ENCODE measurements at places on chromosomes 13 and 19.

DNA sequence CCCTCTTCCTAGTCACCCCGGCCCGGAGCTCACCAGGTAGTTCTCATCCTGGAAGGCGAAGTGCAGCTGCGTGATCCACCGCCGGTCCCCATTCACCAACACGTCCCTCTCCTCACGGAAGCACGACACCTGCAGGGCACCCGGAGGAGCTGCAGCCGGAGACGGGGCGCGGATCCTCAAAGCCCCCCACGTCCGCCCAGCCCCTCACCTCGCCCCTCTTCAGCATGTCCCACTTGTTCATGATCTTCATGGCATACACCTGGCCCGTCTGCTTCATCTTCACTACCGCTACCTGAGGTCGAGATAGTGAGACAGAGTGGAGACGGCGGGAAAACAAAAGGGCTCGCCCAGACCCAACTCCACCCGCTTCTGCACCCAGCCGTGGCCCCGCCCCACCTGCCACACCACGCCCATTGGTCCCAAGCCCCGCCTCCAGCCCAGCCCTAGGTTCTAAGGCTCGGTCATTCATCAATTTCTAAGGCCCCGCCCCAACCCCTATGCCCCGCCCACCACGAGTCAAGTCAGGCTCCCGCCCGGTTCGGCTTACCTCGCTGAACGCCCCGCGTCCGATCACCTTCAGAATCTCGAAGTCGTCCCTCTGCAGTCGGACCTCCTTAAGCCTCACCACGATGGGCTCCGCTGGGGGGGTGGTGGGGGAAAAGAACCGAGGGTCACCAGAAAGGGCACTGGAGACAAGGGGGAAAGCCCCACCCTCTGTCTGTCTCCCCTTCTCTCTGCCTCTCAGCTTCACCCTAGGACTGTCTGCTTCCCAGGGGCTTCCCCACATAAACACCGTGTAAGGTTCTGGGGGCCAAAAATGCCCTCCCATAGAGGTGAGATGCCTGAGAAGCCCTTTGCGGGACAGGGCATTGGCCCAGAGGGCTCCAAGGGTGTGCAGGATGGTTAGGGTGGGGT lies 2.8 kb downstream of the DMPK start:
- peak; percentile 68 for DNase-seq

GRCh38 chr13:36124236-36124822 lies 6.9 kb downstream of the DCLK1 start:
- DNase-seq: no peak

GRCh38 chr19:7894612-7895309 lies 6.5 kb downstream of the LRRC8E start:
- no peak for DNase-seq

DNA sequence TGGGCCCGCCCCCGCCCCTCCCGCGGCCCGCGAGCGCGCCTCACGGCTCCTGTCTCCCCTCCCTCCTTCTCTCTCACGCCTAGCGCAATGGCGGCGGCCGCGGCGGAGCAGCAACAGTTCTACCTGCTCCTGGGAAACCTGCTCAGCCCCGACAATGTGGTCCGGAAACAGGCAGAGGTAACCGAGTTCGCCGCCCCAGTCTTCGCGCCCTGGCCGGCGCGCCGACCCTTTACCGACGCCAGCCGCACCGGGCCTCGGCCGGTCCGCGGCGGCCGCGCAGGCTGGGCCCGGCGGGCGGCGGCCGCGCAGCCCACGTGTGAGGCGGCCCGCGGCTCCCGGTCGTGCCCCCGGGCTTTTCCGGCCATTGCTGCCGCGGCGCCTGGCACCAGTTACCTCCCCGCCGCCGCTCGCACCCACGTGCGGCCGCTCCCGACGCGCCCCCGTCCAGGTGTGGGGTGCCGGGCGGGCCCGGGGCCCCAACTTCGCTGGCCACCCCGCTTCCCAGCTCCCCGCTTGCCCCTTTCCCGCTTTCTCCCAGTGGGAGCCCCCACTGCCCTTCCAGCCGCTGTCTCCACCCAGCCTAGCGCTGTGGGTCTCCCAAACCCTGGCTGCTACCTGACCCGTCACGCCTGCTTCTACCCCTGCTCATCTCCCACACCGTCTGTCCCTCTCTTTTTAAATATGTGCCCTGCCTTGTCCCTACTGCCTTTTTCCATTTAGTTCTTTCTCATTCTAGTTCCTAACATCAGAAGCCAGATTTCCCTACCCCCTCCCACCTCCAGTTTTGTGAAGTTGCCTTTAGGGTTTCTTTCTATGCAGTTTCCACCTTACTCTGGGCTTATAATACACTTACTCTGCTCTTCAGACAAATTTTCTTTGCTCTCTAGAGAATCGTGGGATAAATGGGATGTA lies 23.4 kb downstream of the IPO5 start:
- DNase-seq: peak; percentile 40

DNA sequence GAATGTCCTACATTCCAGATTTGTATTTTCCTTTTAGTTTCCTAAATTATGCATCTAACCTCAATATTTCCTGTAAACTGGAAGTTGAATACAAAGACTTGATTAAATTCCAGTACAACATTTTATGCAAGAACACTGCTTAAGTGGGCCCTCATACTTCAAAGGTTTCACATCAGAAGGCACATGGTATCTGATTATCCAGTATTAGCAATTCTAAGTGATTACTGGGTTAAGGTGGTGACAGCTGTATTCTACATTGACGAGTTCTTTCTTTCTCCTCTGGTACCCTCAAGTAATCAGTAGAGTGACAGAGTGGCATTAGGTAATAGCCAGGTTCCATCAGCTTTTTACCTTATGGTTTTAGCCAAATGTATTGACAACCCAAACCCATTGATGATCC lies 18.3 kb downstream of the BIVM start:
- DNase-seq: no peak

DNA sequence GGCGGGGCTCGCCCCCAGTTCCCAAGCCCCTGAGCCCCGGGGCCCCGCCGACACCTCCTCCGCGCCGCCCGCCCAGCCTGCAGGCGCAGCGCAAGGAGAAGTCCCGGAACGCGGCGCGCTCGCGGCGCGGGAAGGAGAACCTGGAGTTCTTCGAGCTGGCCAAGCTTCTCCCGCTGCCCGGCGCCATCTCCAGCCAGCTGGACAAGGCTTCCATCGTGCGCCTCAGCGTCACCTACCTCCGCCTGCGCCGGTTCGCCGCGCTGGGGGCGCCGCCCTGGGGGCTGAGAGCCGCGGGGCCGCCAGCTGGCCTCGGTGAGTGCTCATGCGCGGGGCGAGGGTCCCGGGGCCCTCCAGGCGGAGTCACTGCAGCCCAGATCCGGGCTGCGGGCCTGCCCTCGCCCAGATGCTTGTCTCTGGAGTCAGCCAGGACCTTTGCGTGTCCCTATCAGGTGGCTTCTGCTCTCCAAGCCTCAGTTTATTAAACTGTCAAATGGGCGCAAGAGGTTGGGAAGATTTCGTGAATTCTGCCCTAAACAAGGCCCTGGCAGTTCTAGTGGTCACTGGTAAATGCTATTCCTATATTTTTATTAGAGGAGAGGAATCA lies 2.0 kb downstream of the NPAS1 start:
- no peak for DNase-seq

- DNase-seq: no peak
These were observed 11.6 kb downstream of the CLEC4G start for GRCh38 chr19:7720351-7720750.

DNA sequence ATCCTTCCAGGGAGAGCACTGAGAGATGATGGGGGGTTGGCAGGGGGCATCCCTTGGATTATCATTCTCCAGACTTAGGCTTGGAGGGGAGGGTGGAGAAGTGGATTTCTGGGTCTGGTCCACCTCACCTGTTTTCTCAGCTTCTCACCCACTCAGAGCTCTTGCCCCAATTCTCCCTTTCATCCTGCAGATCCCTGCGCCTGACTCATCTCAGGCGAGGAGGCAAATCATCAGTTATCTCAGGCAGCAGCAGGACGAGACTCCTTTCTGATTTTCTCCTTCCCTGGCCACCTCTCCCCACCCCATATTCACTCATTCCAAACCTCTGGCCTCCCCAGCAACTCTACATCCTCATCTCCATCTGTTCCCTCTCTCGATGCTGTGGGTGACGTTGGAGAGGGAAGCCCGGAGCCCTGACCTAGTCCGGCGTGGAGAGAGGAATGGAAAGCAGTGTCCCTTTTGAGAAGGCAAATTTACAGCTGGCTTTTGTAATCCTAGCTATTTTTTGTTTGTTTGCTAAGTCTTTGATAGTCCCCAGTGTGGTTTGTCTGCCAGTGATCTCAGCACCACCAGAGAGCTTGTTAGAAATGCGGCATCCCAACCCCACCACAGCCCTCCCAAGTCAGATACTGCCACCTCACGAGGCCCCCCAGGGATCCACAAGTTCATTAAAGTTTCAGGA lies 24.0 kb upstream of the TPT1 start:
- DNase-seq: no peak

DNA sequence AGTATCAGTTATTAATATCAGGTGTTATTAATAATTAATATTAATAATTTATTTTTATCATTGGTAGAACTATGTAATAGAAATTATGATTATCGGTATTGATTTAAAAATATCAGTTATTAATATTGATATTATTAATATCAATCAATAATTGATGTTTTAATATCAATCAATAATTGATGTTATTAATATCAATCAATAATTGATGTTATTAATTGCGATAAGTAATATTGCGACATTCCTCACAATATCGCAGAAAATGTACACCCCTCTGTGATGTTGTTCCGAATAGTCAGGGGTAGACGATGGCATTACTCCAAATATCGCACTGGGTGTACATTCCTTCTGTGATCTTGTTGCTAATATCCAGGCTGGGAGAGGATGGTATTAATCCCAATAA lies 3.7 kb upstream of the RGCC start:
- DNase-seq: no peak

DNA sequence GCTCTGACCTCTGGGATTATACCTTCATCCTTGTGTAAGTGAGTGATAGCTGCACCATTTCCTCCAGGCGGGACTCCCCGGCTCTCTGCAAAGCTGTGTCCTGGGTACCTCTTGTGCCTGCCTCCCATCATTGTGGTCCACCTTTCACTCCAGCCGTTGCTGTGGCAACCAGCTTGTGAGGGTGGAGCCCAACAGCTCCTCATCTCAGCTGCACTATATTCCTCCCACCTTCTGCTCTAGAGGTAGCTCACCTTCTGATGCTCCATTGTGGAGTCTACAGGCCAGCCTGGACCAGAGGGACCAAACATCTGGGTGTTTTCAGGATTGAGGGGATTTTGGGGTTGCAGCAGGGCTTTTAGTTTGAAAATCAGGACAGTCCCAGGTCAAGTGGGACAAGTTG lies 708.2 kb downstream of the UQCRFS1 start:
- DNase-seq: no peak

DNA sequence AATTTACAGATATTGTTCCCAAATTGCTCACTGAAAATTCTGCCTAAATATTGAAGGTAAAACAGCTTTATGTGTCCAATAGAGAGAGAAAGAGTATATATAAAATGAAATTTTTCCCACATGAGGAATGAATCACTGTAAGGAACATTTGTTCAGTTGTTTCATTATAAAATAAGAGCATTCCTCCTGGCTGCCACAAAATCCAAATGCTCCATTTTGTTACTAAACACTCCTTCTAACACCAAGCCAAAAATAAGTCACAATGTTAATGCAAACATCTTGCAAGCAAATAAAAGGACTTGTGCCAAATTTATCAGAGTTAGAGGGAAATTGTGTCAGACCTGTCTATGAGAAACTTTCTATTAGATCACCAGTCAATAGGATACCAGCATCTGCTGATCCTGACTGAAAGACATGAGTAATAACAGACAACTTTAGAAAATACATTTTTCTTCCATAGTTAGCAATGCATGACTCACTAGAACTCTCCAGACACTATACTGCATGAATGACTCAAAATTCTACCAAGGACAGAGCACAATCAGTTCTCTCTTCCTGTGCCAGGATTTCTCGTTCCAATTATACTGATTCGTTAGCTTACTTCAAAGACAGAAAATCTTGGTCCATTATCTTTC lies 83.5 kb upstream of the FNDC3A start:
- peak; percentile 86 for DNase-seq

- DNase-seq: no peak
These were observed 76.9 kb downstream of the TNFSF13B start for GRCh38 chr13:108346376-108346775.

DNA sequence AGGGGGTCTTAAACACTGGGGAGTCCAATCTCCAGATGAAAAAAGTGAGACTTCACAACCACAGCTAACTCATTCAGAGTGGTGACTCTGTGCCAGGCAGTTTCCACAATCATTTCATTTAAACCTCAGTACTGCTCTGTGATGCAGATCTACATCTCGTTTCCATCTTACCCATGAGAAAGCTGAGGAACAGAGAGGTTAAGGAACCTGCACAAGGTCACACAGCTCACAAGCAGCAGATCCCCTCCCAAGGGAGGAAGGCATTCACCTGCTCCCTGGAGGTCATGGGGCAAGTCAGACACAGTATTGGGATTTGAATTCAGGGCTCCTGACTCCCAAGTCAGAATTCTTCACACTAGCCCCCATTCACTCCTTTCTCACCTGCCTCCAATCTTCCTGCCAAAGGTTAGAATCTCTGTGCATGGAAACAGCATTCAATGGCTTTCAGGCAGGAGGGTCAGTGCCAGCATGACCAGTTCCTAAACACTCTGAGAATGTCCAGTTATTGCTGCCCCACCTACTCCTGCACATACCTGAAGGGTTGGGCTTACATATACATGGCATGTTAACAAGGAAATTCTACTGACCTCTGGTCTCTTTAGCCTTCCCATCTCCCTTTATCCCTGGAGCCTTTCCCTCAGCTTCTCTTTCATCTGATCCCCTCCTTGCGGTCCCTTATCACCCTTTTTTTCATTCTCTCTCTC lies 1.9 kb downstream of the CABP5 start:
- no peak for DNase-seq

GRCh38 chr19:17803264-17803896 lies 8.4 kb downstream of the B3GNT3 start:
- no peak for DNase-seq

- DNase-seq: no peak
These were observed 7.8 kb upstream of the OVOL3 start for GRCh38 chr19:36103040-36103626.

DNA sequence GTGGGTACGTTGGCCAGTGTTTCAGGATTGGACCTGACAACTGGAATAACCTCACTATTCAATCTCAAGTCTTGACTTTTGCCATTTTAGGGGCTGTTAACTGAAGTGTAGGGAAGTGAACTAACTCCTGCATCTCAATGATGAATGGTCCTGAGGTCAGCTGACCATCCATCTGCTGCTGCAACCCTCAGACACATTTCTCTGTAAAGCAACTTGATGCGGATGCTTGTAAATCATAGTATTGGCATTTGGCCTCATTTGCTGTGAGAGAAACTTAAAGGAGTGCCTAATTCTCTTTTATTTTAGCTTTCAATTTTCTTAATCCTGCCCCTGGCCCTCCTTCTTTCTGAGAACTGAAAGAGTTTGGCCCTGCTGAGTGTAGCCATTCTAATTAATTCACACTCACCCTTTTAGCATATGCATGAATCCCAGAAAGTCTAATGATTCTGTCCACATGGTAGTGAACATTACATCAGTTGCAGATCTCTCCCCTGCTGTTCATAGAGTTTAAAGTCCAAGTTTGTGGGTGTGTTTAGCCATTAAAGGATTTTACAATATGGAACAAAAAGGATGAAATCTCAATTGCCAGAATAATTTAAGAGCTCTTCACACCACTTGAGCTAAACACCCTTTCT lies 1531.4 kb upstream of the SLC10A2 start:
- DNase-seq: no peak

Measured in mesenchymal stem cell (in vitro differentiated cells and primary cell).